Regular cardiac myocyte (primary cell): ENCODE measurements at places on chromosomes 5 and 9. TPM values are rescaled to one million over a fixed set of nuclear protein-coding genes. Genes with fewer than 3 reads are reported as not detected.

Gene DEPDC1B
- 1.1 and 13.6 TPM in 2 replicates for total RNA-seq

Gene ANXA2R
- total RNA-seq: 1.1 and 1.7 TPM in 2 replicates

Gene SNCAIP
- total RNA-seq: 0.19 and 0.85 TPM in 2 replicates

Gene CFAP157
- total RNA-seq: 0.28 TPM in 1 of 2 replicates, not detected in the other

Gene TIMD4
- total RNA-seq: not detected in 2 replicates
